CD4-positive, alpha-beta T cell treated with Interleukin-4 for 4 hours (primary cell): ENCODE measurements at places on chromosomes 16 and 17.

- no peak for DNase-seq
These were observed 57.0 kb upstream of the DNAH17 start for GRCh38 chr17:78634154-78634553.

DNA sequence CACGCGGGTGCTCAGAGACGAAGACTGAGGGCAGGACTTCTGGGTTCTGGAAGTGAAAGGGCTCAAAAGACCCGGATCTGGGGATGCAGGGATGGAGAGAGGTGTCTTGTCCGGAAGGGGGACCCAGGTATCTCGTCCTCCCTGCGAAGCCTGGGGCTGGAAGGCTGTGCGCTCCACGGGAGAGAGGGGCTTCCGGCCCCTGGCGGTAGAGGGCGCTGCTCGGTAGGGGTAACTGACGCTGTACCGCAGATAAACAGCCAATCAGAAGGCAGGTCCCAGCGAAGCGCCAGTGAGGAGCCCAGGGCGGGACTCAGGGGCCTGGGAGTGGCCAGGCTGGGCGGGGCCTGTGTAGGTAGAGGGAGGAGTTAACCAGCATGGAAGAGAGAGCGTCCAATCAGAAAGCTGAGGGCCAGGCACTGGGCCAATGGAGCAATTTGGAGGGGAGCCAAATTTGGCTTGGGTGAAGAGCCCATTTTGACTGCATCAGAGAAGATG is 804 bp downstream of the TGFB1I1 start:
- peak; percentile 27 for DNase-seq

GRCh38 chr17:4900231-4901107 is 1.1 kb downstream of the C17orf107 start:
- peak; percentile 54 for DNase-seq

- no peak for DNase-seq
These were observed 10.8 kb downstream of the SSH2 start for GRCh38 chr17:29918922-29919856.

DNA sequence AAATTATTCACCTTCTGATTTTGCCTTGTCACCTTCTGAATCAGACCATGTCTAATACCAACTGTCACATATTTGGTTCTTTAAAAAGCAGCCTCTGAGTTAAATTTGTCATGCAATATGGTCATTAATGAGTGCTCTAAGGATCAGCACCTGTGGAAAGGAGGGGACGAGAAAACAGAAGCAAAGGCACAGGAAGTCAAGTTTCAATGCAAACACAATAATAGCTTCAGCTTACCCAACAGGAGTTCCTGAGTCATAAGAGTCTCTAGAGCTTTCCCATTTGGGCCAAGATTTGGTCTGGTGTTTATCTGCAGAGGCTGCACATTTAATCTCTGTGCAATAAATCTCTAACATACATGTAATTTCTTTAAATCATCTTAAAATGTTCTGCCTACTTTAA is 889.8 kb downstream of the CDH8 start:
- no peak for DNase-seq
